ENCODE measurements at places on chromosomes 7 and 10.
A peak's percentile ranks its signal among the peaks of the same experiment; 100 is the strongest.

- no peak for DNase-seq
Measured at GRCh38 chr7:107180378-107180777, 11.6 kb downstream of the HBP1 start.

- no peak for DNase-seq
Measured at GRCh38 chr7:114530057-114530611, 115.5 kb downstream of the FOXP2 start.

DNA sequence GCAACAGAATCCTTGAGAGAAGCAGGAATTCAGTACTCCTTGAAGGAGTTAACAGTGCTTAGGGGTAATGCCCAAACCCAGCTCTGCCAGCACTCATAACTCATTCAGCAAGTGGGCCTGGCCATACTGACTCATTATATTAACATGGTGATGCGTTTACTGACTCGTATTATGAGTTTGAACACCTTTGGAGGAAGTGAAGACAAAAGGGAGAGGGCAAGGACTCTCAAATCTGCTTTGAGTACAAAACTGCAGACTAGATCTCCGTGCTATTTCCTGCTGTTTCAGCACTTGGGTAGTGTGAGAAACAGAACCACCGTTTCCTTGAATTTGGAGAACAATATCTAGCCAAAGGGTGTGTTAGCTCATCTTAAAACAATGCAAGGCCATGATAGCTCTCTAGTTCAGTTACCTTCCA, 30.8 kb downstream of the SLC16A9 start:
- DNase-seq, result no peak

DNA sequence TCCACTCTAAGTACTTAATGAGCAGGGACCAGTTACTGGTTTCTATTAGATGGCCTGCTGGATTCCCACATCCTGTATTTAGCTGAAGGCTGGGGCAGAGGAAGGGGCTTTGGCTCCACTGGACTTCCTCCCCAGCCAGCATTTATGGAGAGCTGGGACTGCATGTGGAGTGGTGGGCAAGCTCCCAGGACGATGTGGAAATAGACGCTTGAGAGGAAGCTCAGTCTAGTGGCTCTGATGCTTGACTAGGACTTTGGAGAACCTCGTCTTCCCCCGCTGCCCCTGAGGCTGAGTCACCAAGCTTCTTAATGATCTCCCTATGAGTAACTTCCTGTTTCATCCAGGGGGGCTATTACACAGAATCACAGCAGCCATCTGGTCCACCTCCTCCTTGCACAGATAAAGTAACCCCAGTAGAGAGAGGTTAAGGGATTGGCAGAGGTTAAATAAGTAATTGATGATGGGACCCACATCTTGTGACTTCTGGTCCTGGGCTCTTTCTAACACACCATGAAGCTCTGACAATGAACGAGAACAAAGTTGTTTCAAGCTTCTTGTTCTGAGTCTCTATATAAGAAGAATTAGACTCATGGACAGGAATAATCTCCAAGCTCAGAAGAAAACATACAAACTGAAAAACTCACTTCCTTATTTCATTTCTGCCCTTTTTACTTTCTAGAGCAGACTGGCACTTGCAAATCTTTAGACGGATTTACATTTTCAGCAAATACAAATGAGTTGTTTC, 126.2 kb downstream of the PRPF18 start:
- peak; percentile 58 for DNase-seq

DNA sequence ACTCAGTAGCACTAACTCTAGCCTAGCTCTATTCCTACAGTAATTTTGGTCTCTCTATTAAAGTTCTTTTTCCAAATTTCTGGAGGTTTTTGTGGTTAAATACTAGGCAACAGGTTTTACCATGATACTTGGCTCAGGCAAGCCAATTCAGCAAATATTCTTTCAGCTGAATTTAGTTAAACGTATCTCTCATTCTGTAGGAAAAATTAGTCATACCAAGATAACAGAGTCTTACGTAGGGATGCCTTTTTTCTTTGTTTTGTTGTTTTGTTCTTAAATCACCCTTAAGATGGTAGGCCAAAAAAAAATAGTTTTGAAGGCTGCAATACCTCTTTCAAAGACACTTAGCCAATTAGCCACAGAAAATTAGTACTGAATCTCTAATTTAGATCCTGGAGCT, 180.5 kb downstream of the MAGI2 start:
- no peak for DNase-seq

DNA sequence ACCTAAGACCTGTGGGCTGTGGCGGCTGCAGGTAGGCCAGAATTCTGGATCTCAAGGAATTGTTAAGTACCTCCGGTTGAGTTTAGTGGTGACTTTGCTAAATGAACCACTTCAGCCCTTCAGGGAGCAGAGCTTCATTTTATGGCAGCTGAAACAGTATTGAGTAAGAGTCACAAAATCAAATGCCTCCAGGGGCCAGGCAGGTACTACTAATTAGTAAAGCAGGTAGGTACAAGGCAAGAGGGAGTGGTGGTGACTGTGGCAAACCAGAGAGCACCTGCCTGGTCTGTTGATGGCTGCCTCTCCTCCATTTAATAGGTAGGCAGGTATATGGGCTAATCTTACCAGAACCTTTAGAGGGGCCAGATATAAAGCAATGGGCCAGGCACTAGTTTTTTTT, 118.8 kb downstream of the EMX2 start:
- DNase-seq, result no peak

All from cerebellar cortex (tissue), 1 donor.